ENCODE measurements at places on chromosomes 6 and 20. TPM values are rescaled to one million over a fixed set of nuclear protein-coding genes. Genes with fewer than 3 reads are reported as not detected.

DNA sequence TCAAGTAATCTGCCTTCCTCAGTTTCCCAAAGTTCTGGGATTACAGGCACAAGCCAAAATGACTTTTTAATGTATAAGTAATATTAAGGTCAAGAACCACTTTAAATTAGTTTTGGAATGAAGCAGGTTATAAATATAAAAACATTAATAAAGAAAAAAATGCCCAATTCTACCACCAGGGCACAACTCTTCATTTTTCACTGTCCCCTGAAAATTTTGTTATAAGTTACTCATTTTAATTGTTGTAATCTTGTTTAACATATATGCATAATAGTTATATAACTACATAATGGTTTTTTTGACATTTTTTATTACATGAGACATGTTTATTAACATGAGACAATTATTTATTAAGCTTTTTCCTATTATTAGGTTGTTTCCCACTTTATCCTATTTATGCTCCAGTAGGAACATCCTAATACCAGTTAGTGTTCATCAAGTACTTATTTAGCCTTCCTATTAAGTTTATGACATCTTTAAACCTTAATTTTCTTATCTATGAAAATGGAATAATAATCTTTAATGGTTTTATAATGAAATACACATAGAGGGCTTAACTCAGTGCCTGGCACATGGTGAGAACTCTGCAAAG, 182.1 kb upstream of the SCGN start:
- no peak for DNase-seq

The SLC22A7 gene
- not detected for total RNA-seq

The SLC22A2 gene
- total RNA-seq, result not detected

The ACTL10 gene
- total RNA-seq, result 0.22 TPM

The ECT2L gene
- 0.70 TPM for total RNA-seq

Data from Right ventricle myocardium superior (tissue), 1 donor.